ENCODE measurements at places on chromosomes 13 and 19. TPM values are rescaled to one million over a fixed set of nuclear protein-coding genes. Genes with fewer than 3 reads are reported as not detected.

Gene MBNL2
- total RNA-seq, result 16.5 TPM

Gene ZNF763
- 8.7 TPM for total RNA-seq

Gene PRSS57
- 0.90 TPM for total RNA-seq

Gene PRR20C
- 2.3 TPM for total RNA-seq

Gene RNF225
- total RNA-seq, result not detected

Gene EXOC3L2
- total RNA-seq, result 0.24 TPM

Gene KIR3DL1
- total RNA-seq, result 0.33 TPM

Gene CYP2S1
- 1.9 TPM for total RNA-seq

Gene SCN1B
- 0.87 TPM for total RNA-seq

Gene KIR3DL2
- 0.17 TPM for total RNA-seq

Gene ZNF578
- total RNA-seq, result 0.22 TPM

Gene FFAR2
- 0.15 TPM for total RNA-seq

Gene TLE5
- 286 TPM for total RNA-seq

Gene ZNF615
- 13.5 TPM for total RNA-seq

Gene OR7A5
- total RNA-seq, result 1.3 TPM

Gene TGFBR3L
- total RNA-seq, result 0.26 TPM

Gene NAPSA
- total RNA-seq, result 0.66 TPM

Gene VPS36
- total RNA-seq, result 42.9 TPM

Gene RAB3D
- total RNA-seq, result 9.3 TPM

Measured in motor neuron (in vitro differentiated cells).